ENCODE measurements at places on chromosomes 3 and 15.

- no peak for DNase-seq
Measured at GRCh38 chr3:151124476-151124875, 39.0 kb downstream of the MED12L start.

DNA sequence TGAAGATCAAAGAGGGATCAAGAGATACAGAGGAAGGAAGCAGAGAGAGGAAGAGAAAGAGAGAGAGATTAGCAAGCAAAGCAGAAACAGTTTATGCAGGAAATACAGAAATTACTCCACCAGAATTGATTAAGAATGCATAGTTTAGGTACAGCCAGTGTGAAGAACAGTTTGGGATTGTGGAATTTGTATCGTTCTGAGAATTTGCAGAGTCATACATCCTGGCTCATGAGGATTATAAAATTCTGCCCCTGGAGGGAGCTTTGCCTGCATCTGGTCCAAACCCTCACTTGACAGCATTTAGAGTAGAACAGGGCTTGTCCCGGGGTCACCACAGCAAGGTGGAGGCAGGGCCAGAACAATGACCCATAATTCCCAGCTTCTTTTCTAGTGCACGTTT lies 44.1 kb downstream of the MASP1 start:
- DNase-seq: no peak

DNA sequence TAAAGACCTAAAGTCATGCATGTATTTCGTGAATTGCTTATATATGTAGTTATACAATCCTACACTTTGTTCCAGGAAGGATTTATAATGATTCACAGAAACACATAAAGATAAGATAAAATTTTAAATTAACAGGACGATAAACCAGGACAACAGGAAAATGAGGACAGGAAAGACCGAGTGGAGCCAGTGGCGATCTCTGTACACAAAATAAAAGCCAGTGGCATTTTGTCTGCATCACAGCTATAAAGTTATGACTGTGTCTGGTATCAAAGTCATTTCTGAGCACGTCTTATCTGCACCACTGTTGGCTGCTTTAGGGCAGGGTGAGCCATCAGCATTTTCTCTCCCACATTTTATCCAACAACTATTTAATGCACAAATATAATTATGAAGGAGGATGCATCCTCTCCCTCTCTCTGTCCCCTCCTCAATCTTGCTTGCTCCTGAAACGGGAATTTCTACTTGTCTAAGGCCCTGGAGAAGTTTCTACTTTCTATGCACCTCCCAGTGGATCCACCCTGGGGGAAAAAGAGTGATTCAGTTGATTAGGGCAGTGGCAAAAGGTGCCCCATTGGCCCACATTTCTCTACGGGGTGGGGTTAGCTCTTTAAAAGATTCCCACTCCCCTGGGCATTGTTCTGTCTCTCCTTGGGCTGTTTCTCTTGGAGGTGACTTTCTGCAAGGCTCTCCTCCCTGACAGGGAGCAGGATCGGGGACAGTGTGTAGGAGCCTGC lies 159.4 kb upstream of the UBE2E1 start:
- no peak for DNase-seq

- DNase-seq: no peak
Measured at GRCh38 chr3:16460886-16461285, 52.6 kb downstream of the RFTN1 start.

- no peak for DNase-seq
Measured at GRCh38 chr15:43544266-43544665, 26.9 kb downstream of the MAP1A start.

DNA sequence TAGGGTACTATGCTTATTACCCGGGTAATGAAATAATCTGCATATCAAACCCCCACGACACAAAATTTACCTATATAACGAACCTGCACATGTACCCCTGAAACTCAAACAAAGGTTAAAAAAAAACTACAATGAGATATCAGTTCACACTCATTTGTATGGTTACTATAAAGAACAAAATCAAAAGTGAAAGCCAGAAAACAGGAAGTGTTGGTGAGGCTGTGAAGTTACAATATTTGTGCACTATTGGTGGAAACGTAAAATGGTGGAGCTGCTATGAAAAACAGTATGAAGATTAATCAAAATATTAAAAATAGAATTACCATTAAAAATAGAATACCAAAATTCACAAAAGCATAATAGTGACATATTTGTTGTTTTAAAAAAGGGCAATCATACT lies 128.9 kb downstream of the ZIC1 start:
- DNase-seq: no peak

- DNase-seq: no peak
Measured at GRCh38 chr3:30184091-30184810, 422.1 kb upstream of the TGFBR2 start.

DNA sequence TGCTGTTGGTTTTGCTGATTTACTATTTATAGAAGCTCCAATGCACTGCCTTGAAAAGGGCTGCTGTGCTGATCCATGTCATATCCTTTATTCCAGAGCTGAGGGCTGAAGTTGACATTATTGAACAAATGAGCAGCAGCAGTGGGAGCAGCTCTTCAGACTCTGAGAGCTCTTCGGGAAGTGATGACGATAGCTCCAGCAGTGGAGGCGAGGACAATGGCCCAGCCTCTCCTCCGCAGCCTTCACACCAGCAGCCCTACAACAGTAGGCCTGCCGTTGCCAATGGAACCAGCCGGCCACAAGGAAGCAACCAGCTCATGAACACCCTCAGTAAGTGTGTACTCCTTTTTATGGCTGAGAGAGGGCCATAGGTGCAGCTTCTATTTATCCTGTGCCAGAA lies 8.8 kb downstream of the EAF1 start:
- DNase-seq: no peak

DNA sequence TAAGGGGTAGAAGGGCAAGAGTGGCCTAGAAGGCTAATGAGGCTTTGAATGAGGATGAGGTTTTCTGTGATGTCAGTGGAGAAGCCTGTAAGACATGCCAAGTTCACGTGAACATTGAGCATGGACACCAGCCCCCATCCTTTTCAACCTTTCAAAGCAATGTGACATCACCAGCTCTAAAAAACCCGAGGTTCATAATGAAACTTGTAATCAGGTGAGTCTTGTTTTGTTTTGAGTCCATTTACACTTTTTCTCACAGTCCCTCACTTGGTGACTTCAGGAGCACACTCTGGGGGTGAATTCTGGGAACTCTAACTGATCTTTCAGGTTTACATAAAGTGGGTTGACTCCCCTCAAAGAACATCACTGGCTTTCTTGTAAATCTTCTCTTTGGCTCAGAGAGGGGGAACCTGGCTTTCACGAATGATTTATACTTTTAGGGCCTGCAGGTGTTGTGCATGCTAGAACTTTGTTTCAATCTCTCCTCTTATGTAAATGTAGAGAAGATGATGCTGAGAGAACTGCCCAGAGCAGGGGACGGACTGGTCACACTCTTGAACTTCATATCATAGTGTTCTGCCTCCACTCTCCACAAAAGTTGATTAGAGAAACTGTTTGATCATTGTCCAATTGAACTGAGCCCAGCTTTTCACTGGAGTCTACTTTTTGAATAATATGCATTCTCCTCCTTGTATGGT lies 224.7 kb upstream of the SATB1 start:
- DNase-seq: no peak
